AG10803 (cell line): ENCODE measurements at places on chromosomes 7 and 10.

DNA sequence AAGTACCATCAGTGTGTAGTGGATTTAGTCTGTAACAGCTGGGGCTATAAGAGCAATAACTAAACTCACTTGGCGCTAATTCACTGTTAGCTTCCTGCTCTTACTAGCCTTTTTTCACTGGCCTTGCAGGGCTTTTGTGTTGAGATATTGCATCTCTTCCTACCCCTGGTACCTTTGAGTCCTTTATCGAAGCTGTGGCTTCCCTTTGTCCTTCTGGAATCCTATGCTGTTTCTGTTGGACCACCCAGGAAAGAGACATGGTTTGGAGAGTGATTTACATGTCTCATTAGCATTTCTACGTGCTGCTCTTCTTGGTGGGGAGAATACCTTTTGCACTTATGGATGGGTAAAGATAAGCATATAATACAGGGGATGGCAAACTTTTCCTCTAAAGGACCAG, 103.8 kb downstream of the MLLT10 start:
- no peak for DNase-seq

DNA sequence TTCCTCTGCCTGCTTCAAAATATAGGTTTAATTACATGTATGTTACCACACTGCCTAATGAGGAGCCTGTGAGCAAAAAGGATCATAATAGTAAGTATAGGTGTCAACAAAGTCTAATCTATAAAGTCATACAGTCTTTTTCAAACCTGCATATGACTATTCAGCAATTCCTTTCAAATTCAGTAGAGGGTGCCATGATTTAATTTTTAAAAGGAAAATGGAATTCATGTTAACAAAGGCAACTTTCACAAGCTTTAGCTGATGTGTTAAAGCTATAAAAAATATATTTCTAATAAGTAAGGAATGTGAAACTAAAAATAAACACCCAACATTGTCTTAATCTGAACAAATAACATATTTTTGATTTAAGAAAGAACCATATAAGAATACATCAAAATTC, 52.1 kb downstream of the MPP7 start:
- peak; percentile 51 for DNase-seq

DNA sequence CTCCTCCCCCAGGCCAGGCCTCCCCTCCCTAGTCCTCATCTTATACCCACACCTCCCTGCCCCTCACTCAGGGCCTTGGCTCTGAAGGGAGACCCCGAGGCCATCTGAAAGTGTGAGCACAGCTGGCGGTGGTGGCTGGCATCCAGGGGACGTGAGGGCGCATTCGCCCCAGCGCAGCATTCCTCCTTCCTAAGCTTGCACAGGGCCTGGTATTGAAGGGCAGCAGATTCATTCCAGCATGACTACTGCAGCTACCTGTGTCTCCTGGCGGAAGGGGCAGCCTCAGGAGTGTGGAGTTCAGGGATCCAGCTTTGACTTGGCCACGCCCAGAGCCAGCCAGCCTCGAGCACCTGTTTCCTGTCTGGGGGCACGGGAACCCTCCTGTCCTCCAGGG, 72.6 kb downstream of the PARP12 start:
- no peak for DNase-seq

- DNase-seq, result peak; percentile 87
Measured at GRCh38 chr7:18916826-18917225, 200.6 kb downstream of the TWIST1 start.

DNA sequence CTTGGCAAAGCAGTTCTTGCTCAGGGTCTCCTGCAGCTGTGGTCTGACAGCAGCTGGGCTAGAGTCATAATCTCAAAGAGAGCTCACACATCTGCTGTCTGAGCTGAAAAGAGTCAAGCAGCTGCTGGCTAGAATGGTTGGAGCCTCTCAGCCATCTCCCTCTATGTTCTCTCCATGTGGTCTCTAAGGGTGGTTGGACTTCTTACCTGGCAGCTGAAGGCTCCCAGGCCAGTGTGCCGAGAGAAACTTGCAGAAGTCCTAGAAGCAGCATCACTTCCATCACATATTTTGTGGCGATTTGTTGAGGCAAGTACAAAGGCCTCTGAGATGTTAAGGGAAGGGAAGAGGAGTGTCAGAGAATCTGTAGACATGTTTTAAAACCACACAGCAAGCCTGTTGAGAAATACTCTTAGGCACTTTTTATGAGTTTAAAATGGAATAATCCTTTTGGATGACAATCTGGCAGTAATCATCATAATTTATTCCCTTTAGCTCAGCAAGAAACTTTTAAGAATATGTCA, 93.2 kb downstream of the REEP3 start:
- DNase-seq, result peak; percentile 87

DNA sequence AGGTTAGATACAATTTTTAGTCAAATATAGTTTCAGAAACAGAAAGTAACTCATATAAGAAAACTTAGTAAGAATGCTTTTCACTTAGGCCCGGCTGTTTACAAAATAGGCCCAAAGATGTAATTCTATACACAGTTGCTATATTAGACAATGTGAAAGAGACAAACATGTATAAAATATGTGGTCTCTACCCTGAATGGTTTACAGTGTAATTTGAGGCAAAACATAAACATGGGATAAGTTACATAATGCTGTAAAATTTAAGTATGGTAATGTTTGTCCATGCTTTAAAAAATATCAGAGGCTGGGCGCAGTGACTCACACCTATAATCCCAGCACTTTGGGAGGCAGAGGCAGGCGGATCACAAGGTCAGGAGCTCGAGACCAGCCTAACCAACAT, 18.7 kb downstream of the KRIT1 start:
- DNase-seq, result no peak

GRCh38 chr10:103512166-103512565, 18.7 kb downstream of the NEURL1 start:
- DNase-seq, result no peak

- peak; percentile 92 for DNase-seq
Measured at GRCh38 chr10:24706479-24707118, 17.1 kb downstream of the ARHGAP21 start.

- DNase-seq, result no peak
Measured at GRCh38 chr7:106723398-106723797, 62.4 kb upstream of the CCDC71L start.

GRCh38 chr7:11557627-11558026, 274.4 kb downstream of the THSD7A start:
- no peak for DNase-seq

DNA sequence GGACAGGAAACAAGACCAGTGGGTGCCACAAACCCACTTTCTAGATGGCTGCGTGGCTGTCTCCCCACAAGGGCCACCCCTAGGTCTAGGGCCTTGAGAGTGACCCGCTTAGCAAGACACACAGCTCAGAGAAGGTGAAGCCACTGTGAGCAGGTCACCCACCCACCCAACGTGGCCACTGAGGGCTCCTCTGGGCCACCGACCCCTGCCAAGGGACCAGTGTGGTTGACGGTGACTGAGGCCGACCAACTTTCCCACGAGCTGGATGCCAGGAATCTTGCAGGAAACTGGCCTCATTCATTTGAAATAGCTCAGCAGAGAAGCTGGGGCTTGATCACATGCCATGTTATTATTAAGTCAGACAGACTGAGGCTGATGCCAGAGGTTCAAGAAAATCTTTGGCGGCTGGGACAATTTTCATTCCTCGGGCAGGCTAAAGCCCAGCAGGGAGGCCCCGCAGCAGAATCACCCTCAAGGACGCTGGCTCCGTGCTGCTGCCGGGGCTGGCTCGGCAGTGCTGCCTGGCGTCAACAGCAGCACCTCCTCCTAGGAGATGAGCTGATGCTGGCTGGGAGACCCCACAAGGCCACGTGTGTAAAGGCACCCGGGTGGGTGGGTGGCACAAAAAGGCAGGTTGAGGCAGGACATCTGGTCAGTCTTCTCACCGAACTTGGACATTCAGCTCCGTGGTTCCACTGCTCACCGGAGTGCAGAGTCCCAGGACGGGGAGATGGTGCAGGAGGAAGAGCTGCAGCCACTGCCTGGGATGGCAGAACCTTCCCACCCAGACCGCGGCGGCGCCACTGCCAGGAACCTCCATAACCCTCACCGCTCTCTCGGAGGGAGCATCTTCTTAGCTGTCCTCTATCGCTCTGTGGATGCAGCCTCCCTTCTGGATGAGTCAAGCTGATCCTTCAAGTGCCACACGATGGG, 57.8 kb downstream of the ZRANB1 start:
- DNase-seq, result peak; percentile 97

GRCh38 chr7:83936056-83936708, 258.4 kb downstream of the SEMA3A start:
- DNase-seq, result peak; percentile 74

- no peak for DNase-seq
Measured at GRCh38 chr7:149184274-149184673, 11.1 kb upstream of the ZNF282 start.

DNA sequence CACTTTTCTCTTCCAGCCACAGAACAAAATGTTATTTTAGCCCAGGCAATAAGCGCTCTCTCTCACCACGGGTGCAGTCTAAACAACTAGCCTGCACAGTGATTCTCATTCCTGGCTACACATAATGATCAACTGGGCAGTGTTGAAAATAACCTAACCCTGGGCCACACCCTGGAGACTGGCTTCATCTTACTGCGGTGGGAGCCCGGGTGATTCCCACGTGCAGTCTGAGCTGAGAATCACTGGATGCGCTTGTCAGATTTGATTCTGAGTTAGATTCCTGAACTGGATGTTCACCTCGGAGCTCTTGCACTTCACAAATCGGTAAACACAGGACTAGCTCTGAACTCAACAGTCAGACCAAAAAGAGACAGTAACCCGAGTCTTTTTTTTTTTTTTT, 14.9 kb downstream of the ZC3HAV1 start:
- DNase-seq, result no peak

- no peak for DNase-seq
Measured at GRCh38 chr7:79624336-79624735, 170.9 kb upstream of the MAGI2 start.

- DNase-seq, result no peak
Measured at GRCh38 chr7:95881597-95881996, 109.2 kb downstream of the DYNC1I1 start.

DNA sequence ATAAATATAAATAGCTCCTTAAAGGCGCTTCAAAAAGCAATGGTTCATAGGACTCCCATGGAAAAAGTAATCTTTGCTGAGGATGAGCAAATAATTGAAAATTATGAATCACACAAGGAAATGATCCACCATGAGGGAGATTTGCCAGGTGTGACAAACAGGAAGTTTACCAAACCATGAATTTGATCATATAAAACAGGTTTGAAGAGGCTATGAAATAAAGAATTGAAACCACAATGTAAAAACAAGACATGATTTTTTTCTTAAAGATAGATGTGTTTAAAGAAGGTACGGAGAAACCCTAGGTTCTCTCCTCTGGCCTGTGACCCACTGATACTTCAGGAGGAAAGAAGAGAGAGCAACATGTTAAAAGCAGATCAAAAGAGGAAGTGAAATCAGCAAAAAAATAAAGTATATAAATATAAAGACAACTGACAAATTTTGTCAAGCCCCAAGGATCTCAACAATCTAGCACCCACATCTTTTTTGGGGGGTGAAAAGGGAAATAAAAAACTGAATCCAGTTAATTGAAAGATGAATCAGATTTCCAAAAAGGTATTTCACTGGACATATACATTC, 111.3 kb upstream of the ASAH2 start:
- DNase-seq, result no peak

DNA sequence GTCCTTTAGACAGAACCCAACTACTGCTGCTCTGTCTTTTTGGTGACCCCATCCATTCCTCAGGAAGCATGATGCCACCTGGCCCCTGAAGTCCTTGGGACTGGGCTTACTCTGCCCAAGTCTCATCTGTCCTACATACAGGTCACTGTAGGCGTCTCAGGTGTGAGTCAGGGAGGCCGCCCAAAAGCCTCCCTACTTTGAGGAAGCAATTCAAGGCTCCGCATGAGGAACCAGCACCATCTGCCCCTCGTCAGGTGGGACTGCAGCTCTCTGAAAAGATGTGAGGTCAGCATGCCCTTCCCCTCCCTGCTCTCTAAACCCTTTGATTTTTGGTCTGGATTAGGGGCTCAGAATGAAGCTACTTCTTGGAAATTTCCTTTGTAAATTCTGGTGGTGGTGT, 354.8 kb downstream of the CXCL12 start:
- no peak for DNase-seq

DNA sequence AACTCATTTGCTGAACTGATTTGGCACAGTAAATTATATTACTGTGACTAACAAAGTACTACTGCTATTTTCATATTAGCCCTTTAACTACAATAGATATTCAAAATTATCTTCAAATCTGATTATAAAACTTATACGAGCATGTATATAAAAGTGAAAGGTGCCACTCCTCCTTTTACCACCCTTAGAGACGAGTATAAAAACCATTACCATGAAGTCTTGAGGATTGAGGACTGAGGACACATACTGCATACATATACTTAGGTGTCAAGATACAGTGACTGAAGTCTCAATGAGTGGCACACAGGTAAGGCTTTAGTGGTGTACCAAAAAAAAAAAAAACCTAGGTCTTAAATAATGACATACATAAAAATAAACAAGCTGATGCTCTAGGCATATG, 98.6 kb downstream of the DNAJC1 start:
- DNase-seq, result no peak

DNA sequence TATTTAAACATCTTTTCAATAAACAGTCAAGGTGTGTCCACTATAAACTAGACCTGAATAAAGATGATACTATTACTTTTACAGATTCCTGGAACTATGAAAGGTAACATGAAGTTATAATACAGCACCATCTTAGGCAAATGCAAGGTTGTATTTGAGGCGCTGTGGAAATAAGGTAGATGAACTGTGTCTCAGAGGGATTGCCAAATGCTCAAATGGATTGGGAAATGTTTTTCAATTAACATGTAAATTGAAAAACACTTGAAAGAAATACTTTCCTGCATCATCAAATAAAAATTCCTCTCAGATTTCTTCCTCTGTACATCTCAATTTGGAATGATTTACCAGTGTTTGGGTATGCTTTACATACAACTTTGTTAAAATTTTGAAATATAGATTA, 139.4 kb downstream of the DKK1 start:
- no peak for DNase-seq

GRCh38 chr10:29119374-29119773, 169.5 kb upstream of the LYZL1 start:
- peak; percentile 13 for DNase-seq

DNA sequence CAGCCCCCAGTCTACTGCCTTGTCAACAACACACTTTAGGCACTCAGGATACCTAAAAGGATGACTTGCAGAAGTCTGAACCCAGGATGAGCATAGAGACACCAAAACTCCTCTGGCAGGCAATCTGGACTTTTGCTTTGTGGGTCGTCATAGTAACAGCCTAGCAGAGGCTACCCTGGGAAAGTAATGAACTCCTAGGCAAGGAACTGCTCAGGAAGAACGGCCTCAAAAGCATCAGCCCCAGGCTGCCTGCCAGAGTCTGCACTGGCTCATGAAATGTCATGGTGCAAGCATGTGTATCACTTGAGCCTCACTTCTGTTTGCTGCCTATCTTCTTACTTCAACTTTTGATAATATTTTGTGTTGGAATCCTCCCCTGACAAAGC, 715.1 kb downstream of the GRID1 start:
- peak; percentile 5 for DNase-seq
